Stimulated activated CD4-positive, alpha-beta T cell treated with anti-CD3 and anti-CD28 coated beads, Interleukin-1b, Interleukin-23, amount 100 ng/mL, for 48 hours (primary cell): ENCODE measurements at places on chromosomes 5 and 9.

DNA sequence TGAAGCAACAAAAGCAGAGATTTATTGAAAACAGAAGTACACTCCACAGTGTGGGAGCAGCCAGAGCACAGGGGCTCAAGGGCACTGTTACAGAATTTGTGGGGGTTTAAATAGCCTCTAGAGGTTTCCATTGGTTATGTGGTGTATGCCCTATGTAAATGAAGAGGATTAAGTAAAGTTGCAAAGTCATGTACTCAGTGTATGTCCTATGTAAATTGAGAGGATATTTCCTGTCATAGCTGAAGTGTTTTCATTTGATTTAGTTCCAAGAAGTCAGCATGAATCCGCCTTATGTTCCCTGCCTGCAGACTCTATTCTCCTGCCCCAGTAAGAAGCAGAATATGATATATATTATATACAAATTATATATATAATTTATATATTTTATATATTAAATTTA is 966.0 kb upstream of the COX7C start:
- no peak for DNase-seq

DNA sequence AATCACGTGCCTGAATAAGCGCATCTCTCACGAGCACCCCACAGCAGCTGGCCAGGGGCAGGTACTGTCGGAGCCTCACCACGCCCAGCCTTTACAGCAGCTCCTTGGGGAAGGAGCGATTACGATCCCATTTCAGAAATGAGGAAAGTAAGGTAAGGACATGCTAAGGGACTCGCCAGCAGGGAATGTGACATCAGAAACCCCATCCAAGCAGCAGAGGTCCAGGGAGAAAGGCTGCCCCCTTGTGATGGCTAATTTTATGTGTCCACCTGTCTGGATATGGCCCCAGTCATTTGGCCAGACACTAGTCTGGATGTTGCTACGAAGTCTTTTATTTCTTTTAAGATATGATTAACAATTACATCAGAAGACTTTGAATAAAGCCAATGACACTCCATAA is 77.3 kb downstream of the UBE2QL1 start:
- DNase-seq = no peak

GRCh38 chr9:129081388-129081904 is 535 bp downstream of the DOLPP1 start:
- peak; percentile 16 for DNase-seq

GRCh38 chr9:89379508-89380115 is 61.3 kb downstream of the SECISBP2 start:
- no peak for DNase-seq

DNA sequence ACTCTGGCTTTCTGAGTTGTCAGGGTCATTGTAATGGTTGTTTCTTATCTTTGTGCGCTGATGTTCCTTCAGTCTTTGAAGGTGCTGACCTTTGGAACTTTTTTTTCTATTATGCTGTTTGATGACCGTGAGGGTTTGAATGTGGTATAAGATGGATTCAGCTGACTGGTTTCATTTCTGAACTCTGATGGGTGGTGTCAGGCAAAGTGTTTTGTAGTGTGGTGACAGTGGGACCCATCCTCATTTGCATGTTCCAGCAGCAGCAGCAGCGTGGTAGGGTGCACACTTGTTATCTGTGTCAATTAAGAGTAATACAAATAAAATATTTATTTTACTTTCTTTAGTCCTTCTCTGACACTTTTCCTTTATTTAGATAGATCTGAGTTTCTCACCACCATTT is 227.7 kb upstream of the PRR16 start:
- no peak for DNase-seq

DNA sequence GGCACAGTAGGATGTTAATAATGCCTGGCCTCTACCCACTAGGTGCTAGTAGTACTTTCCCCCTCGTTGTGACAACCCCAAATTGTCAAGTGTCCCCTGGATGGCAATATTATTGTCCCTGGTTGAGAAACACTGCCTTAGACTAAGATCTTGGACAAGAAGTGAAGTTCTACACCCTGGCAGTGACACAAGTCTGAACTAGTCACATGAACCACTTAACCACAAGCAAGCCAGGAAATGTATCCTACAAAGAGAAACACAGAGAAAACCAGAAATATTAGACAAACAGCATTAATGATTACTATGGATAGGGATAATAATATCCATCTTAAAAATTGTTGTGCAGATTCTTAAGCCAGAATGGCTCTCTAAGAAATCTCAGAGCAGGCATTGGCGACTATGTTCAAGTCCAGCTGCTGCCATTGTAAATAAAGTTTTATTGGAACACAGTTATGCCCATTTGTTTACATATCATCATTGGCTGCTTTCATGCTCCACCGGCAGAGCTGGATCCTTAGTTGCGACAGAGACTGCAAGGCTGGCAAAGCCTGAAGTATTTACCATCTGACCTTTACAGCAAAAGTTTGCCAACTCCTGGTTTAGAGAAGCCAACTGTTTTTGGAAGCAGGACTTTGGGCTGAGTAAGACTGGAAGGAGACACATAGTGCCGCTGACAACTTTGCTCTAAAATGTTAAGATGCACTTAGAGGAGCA is 80.8 kb downstream of the NTRK2 start:
- DNase-seq = no peak
